Activated T-helper 1 cell treated with anti-CD3 and anti-CD28 coated beads, Interleukin-12 subunit alpha, Interleukin-12 subunit beta, Interleukin-2, Interleukin-4 antibody, amounts not matched to agents 30 ng/mL and 10 ng/mL and 1 ng/mL, durations not matched to agents 14 hours and 24 hours and 36 hours (primary cell): ENCODE measurements at places on chromosomes 7 and 10. TPM values are rescaled to one million over a fixed set of nuclear protein-coding genes. Genes with fewer than 3 reads are reported as not detected.

GRCh38 chr7:73668103-73668885, 663 bp downstream of the VPS37D start:
- DNase-seq: no peak

GRCh38 chr7:134933460-134934068, 52.7 kb upstream of the AGBL3 start:
- no peak for DNase-seq

Gene UTF1
- total RNA-seq: 0.17 TPM in 1 of 2 replicates, not detected in the other

Gene RAPGEF5
- 0.59 and 0.70 TPM in 2 replicates for total RNA-seq

Gene ZNF316
- 30.7 and 33.8 TPM in 2 replicates for total RNA-seq

Gene NUDT1
- 74.9 TPM in 2 replicates for total RNA-seq

Gene C7orf57
- 0.10 and 0.31 TPM in 2 replicates for total RNA-seq

DNA sequence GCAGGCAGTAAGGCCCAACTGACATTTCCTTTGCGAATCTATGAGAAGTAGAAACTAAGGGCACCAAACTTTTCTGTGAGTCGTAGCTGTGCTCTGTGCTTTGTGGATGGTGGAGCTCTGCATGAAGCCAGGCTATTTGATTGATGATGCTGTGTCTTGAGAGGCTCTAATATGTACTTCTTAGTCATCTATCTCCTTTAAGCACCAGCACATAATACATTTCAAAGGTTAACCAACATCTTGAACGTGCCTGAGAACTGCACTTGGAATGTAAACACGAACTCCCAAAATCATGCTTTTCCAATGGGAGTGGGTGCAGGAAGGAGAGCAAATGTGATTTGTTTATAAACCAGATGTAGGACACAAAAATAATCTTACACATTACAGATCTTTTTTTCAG, 411.6 kb downstream of the PARD3 start:
- no peak for DNase-seq

Gene RELN
- total RNA-seq: not detected in 2 replicates

Gene PILRB
- 82.6 and 83.9 TPM in 2 replicates for total RNA-seq

- DNase-seq: peak; percentile 53
Observed at GRCh38 chr7:111012799-111013675, 77.9 kb upstream of the LRRN3 start.
